Stimulated activated CD8-positive, alpha-beta memory T cell treated with anti-CD3 and anti-CD28 coated beads, Interleukin-4, amount 100 ng/mL, for 4 hours (primary cell): ENCODE measurements at places on chromosomes 4 and X.

DNA sequence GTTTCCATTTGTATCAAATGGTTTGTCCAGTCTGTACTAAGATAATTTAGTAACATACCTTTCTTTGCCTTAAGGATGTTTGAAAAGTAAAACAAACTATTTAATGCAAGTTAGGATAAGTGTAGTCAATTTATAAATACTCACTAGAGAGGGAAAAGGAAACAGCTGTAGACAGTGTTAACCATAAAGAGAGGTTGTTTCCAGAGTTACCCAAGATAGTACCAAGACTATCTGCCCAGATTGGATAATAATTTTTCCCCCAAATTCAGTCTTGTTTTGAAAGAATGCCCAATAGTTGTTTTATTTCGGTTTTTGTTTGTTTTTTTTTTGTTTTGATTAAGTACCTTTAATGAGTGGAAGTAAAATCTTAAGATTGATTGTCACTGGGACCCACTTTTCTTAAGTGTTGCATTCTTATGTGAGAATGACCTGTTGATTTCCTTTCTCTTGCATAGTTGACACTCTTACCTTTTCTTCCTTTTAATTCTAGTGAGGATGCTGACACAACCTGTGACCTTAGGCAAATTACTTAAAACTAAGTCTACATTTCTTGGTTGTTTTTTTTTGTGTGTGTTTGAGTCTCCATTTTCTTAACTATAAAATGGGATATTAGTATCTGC, 12.8 kb downstream of the AFF1 start:
- no peak for DNase-seq

GRCh38 chr4:113209153-113209552, 159.7 kb downstream of the ANK2 start:
- DNase-seq, result no peak

DNA sequence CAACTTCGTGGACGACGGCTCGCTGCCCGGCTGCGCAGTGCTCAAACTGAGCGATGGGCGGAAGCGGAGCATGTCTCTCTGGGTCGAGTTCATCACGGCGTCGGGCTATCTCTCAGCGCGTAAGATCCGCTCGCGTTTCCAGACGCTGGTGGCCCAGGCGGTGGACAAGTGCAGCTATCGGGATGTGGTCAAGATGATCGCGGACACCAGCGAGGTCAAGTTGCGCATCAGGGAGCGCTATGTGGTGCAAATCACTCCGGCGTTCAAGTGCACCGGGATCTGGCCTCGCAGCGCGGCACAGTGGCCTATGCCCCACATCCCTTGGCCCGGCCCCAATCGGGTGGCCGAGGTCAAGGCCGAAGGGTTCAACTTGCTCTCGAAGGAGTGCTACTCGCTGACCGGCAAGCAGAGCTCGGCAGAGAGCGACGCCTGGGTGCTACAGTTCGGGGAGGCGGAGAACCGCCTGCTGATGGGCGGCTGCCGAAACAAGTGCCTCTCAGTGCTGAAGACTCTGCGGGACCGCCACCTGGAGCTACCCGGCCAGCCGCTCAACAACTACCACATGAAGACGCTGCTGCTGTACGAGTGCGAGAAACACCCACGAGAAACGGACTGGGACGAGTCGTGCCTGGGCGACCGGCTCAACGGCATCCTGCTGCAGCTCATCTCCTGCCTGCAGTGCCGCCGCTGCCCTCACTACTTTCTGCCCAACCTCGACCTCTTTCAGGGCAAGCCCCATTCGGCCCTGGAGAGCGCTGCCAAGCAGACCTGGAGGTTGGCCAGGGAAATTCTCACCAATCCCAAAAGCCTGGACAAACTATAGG, 1.5 kb downstream of the MAB21L2 start:
- DNase-seq, result no peak

- DNase-seq, result no peak
Measured at GRCh38 chr4:39285111-39285795, 80.9 kb downstream of the RFC1 start.

DNA sequence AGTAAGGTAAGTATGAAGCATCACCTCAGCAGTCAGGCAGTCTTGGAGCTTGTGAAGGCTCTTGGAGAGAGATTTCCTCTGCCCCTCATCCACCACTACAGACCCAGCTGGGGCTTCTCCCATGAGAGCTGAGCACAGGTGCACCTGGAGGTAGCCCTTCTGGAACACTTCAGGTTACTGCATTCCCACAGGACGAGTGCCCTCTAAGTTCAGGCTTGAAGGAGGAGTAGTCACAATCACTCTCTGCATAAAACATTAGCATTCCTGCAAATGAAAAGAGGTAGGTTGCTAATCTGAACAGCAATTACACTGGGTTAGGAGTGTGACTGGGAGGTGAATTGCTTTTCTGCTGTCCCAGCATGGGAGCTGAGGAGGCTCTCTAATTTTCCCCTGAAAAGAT, 308.8 kb downstream of the TEX13C start:
- no peak for DNase-seq

- no peak for DNase-seq
Measured at GRCh38 chrX:17465201-17465600, 90.2 kb downstream of the NHS start.

GRCh38 chrX:147779173-147779572, 132.5 kb upstream of the FMR1 start:
- DNase-seq, result no peak

- no peak for DNase-seq
Measured at GRCh38 chrX:21781525-21781924, 23.6 kb upstream of the SMPX start.

- no peak for DNase-seq
Measured at GRCh38 chr4:34039766-34040165, 2204.5 kb downstream of the ARAP2 start.

DNA sequence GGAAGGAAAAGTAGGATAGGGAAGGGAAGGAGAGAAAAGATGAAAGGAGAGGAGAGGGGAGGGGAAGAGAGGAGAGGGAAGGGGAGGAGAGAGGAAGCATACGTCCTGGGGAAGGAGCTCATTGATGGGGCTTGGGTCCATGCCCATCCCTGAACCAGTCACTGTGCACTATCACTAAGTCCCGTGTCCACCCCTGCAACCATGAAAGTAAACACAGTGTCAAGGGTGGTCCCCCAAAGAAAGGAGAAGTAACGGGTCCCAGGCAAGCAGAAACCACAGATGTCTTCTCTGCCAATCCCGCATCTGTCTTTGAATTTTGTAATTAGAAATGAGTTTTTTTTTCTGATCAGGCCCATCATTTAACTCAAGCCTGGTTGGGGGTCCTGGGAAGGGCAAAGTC, 55.2 kb downstream of the LGI2 start:
- no peak for DNase-seq

GRCh38 chr4:71608678-71609071, 175.2 kb downstream of the GC start:
- no peak for DNase-seq

DNA sequence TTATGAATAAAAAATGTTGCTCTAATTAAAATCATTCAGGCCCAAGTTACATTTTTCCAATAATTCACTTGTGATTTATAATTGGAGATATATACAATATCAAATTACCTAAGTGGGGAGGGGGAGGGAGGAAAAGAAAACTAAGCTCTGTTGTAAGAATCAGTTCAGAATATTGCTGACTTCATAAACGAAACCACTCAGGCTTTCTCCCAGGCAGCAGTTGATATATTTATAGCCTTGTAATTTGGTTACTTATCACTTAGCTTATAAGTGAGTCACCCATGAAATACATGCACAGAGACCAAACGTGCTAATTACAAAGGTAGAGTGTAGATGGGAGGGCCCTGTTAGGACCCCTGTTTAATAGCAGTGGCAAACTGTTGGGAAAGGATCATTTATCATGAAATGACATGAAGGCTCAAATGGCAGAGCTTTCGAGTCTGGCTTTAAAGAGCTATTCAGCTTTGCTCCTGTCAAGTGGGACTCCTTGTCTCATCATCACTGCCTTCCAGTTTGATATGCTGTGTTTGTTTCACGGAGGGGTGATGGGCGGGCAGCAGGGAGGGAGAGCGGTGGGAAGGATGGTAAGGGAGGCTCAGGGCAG, 105.6 kb upstream of the PGRMC2 start:
- no peak for DNase-seq

DNA sequence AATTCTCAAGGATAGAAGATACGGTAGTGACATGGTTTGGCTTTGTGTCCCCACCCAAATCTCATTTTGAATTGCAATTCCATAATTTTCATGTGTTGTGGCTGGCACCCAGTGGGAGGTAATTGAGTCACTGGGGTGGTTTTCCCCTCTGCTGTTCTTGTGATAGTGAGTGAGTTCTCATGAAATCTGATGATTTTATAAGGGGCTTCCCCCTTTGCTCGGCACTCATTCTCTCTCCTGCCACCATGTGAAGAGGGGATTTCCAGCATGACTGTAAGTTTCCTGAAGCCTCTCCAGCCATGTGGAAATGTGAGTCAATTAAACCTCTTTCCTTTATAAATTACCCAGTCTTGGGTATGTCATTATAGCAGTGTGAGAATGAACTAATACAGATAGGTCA, 8.5 kb upstream of the SPANXN4 start:
- DNase-seq, result no peak

- no peak for DNase-seq
Measured at GRCh38 chr4:143207555-143207954, 22.8 kb downstream of the USP38 start.

DNA sequence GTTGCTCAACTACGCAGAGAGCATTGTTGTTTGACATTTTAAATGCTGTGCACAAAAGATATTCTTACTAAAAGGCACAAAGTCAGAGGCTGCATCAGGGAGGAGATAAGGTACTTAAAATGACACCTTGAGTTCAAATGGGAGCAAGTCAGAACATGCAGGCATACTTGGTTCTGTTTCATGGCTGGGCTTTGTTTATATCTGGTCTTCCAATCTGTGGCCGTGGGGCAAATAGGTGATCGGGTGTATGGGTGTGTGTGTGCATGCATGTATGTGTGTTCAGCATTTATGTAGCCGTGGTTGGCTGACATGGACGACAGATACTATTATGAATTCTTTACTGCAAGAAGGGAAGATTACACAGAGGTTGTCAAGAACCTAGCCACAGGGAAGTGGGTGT, 106.1 kb downstream of the RASL11B start:
- no peak for DNase-seq

DNA sequence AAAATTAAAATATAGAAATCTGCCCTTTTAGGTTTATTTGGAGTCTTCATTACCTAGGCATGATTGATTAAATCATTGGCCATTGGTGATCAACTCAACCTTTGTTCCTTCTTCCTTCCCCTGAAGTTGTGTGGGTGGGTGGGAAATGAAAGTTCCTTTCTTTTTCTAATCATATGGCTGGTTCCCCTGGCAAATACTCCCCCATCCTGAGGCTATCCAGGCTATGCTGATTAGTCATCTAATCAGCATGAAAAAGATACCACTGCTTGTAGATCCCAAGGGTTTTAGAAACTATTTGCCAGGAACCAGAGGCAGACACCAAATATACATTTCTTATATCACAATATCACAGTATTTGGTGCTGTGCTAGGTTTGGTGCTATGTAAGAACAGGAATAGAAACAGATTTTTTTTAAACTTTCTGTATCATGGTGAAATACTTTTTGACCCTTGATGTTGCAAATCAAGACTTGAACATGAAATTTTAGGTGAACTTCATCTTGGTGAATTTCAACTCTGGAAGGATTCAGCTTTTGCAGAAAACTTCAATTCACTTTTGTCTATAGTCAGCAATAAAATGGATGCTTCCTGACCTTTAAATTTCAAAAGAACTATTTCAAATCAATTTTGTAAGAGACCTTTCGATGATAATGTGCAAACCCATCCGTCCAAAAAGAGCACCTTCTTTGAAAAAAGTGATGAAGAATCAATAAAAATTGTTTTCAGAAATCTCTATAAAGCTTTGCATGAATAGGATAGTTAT, 71.1 kb downstream of the CCSER1 start:
- DNase-seq, result no peak

DNA sequence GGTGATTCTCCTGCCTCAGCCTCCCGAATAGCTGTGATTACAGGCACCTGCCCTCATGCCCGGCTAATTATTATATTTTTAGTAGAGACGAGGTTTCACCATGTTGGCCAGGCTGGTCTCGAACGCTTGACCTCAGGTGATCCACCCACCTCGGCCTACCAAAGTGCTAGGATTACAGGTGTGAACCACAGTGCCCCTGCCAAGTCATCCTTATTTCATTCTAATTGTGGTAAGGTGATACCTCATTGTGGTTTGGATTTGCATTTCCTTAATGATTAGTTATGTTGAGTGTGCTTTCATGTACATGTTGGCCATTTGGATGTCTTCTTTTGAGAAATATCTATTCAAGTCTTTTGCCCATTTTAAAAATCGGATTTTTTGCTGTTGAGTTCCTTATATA, 93.0 kb downstream of the USP9X start:
- DNase-seq, result no peak

DNA sequence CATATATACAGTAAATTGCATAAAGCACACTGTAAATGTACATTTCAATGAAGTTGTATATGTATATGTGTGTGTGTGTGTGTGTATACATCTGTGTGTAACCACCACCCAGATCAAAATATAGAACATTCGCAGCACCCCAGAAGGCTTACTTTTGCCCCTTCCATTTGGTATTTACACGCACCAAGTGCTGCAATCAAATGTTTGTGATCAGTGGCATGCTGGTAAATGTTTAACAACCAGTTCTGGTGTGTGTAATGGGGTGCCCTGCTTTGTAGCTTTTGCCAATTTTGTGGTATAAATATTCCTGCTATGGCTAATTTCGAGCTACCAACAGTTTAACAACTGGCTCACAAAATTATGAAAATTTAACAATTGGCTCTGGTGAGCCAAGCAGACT, 101.3 kb downstream of the RTL5 start:
- no peak for DNase-seq

DNA sequence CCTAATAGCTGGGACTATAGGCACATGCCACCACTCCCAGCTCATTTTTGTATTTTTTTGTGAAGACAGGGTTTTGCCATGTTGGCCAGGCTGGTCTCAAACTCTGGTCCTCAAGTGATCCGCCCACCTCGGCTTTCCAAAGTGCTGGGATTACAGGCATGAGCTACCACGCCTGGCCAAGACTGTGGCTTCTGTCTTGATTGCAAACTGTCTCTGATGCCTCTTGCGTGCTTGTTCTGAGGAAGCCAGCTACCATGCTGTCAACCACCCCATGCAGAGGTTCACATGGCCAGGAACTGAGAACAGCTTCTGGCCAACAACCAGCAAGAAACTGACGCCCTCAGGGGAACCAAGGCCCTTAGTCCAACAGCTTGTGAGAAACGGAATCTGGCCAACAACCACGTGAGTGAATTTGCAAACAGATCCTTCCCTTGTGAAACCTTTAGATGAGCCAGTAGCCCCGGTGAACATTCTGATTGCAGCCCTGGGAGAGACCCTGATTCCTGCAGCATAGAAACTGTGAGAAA, 71.2 kb downstream of the SUPT20HL2 start:
- DNase-seq, result no peak

- no peak for DNase-seq
Measured at GRCh38 chr4:84925558-84925957, 40.9 kb downstream of the WDFY3 start.

DNA sequence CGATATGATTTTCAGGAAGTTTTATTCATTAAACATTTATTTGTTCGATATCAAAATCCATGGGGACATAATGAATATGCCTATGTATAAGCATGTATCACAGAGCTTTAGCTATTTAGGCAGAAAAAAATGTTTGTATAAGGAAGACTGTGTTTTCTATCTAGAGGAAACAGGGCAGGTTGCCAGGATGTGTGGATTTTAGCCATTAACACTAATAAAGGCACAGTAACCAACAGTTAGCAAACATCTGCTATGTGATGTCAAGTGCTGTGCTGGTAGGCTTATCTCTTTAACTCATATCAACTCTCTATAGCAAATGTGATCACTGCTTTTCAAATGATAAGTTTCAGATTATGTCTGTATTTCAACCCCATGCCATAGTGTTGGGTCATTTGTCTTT, 708.9 kb upstream of the HS3ST1 start:
- DNase-seq, result no peak

- DNase-seq, result no peak
Measured at GRCh38 chr4:41580007-41580406, 42.0 kb downstream of the LIMCH1 start.
